ENCODE measurements at places on chromosomes 12 and 14. TPM values are rescaled to one million over a fixed set of nuclear protein-coding genes. Genes with fewer than 3 reads are reported as not detected.

The BIN2 gene
- total RNA-seq: 0.22 TPM

The IAPP gene
- not detected for total RNA-seq

The E2F7 gene
- 19.5 TPM for total RNA-seq

The KRT81 gene
- total RNA-seq: 0.84 TPM

The SLC39A2 gene
- total RNA-seq: not detected

The GZMB gene
- total RNA-seq: 0.74 TPM

All from HCT116 (cell line).